ENCODE measurements at places on chromosomes 11 and 22. TPM values are rescaled to one million over a fixed set of nuclear protein-coding genes. Genes with fewer than 3 reads are reported as not detected.

DNA sequence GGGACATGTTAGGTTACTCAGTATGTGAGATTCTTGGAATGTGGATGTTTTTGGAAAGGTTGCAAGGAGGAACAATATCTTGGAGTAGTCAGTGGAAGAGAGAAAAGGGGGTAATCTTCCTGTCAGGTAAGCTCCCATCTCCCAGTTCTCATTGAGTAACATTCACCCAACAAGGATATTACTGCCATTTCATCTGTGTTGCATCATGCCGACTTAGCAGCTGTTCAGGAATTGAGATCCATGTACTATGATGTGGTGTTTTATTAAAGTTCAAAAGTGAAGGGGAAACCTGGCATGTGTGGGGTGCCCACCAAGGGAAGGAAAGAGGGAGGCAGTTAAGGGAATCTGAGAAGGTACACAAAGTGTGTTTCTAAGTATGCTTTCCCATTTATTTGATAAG is 58.4 kb upstream of the RASSF10 start:
- DNase-seq = no peak

IL18BP gene
- 4.4 TPM for total RNA-seq

KRTAP5-10 gene
- total RNA-seq = 0.36 TPM

HTR3B gene
- not detected for total RNA-seq

RCOR2 gene
- total RNA-seq = under 0.01 TPM
